Activated CD4-positive, alpha-beta T cell treated with anti-CD3 and anti-CD28 coated beads for 24 hours (primary cell): ENCODE measurements at places on chromosomes 2 and 18.

DNA sequence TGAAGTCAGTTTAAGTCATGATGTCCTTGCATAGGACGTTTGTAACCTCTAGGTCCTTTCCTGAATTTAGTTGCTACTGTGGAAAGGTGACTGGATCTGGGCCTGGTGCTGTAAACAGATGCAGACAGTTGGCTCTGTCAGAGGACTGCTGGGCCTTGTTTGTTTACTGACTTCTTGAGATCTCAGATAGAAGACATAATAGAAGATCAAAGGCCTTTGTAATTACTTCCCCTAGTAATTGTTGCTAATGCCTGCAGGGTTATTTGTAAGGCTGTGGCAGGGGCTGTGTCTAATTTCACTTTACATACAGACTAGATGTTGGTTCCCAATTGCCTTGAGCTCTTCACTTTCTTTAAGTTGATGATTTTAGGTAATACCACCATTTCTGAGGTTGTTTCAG, 42.5 kb downstream of the LYPD6B start:
- no peak for DNase-seq

DNA sequence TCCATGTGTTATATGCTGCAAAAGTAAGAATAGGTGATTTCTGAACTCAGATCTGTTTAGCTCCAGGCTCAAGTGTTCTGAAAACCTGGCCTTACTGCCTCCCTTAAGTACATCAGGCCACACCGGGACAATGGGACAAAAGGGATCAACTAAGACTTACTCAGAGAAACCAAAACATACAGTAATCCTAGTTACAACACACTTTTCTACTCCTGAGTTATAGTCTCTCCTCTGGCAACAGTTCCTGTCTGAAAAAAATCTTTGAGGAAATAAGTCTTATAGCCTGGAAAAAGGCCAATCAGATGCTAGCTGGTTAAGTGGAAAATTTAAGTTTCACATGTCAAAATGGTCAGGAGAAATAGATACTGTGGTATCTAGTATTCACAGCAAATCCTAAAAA, 5.6 kb downstream of the METTL5 start:
- DNase-seq = no peak

DNA sequence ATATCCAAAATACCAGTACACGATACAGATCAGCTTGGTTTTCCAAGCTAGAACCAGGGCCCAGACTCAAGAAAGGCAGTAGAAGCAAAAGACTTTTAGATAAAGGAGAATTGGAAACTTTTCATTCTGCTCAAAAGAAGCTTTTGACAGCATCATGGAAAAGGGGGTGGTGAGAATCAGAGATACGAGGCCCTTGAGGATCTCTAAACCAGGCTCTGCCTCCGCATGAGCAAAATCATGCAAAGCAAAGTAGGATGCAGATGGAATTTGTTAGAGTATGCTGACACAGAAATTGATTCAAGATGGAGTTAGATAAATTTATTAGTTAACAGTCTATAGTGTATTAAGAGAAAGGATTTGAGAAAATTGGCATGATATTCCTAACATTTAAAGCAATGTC, 39.8 kb downstream of the FAM98A start:
- no peak for DNase-seq

DNA sequence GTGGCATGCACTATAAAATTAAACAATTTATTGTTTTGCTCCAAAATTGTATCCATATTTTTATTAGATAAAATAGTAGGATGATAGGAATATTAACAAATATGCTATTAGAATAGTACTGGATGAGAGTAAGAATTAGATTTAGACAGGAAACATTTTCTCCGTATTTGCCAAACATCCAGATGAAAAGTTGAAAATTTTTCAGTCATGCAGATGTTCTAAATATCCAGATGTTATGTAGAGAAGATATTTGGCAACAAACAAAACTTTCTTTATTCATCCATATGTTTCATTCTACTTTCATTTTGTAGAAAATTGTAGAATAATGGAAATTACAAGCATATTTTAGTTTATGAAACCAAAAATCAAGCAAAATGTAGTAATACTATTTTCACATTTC, 45.2 kb upstream of the NEUROD1 start:
- no peak for DNase-seq

DNA sequence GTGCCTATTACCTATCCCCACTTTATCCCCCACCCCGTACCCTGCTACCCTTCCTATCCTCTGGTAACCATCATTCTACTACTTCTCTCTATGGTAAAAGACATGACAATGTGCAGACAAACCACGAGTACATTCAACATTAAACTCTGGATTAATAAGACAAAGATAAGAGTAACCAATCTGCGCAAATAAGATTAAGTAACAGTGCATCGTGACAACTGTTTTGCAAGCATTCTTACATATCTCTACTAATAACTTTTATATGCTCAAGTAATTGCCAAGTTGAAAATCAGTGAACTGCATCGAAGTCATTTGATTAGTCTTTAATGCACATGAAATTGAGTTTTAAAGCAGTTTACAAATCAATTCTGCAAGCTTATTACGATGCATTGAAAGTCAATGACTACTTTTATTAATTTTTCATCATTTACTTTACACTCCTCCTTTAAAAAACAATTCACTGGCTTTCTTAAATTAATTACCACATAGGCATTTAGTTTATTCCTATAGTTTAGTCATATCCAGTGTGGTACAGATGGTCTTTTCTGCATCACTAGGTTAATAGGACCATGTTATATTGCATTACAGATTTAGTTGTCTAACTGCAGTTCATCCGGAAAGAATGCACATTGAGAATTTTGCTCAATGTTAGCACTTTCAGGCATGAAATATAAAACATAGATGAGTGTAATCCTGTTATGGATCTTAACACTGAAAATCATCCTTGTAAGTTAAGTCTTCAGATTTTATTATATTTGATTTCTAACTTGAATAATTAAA, 178.1 kb downstream of the GCA start:
- DNase-seq = no peak
